ENCODE measurements at places on chromosomes 12 and 14.

- DNase-seq: no peak
Observed at GRCh38 chr14:63288853-63289252, 29.9 kb downstream of the GPHB5 start.

GRCh38 chr12:45349916-45350315, 134.0 kb downstream of the ANO6 start:
- DNase-seq: no peak

- DNase-seq: no peak
Observed at GRCh38 chr12:121595520-121595919, 14.7 kb upstream of the KDM2B start.

DNA sequence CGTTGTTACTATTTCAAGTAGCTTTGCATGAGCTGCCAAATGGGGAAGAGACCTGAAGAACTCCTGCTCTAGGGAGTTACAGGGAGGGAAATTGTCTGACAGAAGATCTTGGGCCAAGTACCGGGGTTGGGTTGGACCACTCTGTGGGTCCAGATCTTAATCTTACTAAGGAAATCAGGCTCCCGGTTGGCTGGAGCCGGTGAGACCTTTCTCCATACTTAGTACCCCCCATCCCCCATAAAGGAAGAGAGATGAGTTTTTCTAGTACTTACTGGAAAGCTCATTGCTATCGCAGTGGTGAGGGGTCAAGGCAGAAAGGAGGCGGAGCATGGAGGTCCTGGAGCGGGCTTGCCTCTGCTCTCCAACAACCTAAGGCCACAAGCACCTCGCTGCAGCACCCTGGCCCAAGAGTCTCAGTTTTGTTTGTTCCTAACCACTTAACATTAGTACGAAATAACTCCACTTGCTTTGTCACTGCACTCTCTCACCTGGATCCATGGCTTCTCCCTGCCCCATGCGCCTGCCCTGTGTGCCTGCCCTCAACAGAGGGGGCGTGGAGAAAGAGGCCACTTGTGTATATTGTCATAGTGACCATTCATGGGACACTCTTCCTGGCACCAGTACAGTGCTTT, 6.8 kb upstream of the UNC119B start:
- DNase-seq: no peak

- DNase-seq: no peak
Observed at GRCh38 chr14:65972891-65973290, 513.3 kb upstream of the CCDC196 start.

DNA sequence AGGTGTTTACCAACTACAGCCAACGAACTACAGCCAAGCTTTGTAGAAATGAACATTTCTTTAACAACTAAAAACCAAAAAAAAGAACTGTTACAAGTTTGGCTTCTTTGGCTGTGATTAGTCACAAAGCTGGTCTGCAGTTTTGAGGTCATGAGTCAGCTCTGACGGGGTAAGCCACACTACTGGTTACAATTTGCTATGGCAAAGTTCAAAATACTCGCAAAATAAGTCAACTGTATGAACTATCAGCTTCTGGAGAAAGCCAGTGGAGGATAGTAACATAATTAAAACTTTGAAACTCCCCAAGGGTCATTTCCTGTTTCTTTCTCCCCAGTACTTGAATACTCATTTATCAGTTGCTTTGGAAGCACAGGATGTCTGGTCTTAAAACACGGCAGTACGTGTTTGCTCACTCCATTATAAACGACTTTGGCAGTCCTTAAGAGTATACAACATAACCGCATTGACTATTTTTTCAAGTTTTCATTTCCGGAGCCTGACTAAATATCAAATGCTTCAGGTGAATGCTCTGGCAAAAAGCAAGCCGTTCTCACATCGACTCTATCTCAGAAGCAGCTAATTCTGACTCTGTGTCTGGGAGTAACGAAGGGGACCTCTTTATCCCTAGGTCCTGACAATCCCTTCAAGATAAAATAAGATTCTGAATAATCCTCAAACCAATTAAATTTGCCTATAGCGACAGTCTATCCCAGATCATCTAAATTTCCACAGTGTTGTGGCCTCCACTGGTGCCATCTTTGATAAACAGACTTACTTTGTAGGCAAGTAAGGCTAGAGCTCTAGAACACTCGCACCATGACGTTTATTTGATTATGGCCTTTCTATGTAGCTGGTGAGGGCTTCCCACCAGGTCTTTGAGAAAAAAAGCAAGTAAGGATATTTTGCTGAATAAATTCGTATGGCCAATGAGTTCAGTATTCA, 10.6 kb downstream of the PHLDA1 start:
- peak; percentile 97 for DNase-seq

DNA sequence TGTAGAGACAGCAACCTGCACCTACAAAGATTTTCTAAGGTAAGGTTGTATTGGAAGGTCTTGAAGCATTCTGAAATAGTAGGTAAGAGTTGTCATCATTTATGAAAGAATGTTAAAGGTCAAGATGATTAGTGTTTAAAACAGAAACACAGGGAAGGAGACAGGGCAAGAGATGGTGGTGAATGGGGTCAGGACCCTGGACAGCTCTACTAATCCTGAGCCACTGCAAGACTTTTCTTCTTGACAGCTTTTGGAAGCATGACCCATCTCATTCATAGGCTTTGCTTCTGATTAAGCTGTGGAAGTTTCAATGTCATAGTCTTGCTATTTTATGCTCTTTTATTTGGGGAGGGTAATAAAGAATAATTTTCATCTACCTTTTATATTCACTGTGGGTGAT, 75.5 kb upstream of the CAND1 start:
- peak; percentile 18 for DNase-seq

- DNase-seq: no peak
Observed at GRCh38 chr12:2306012-2306411, 253.2 kb downstream of the CACNA1C start.

DNA sequence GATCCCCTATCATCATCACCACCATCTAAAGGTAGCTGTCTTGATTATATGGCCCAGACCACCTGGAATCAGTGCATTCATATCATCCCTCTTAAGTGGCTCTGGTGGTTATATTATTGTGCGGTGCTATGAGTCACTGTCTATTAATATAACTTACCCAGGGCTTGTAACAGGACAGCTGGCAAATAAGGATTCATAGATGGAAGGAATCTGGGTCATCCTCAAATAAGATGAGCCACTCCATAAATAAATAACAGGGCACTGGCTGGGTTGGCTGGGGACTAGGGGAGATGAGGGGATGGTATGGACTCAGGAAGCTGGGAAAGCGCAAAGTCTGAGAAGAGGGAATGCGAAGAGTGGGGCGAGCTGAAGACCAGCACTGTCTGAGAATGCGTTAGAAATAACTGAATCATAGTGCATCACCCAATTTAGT, 216.1 kb downstream of the NUAK1 start:
- peak; percentile 29 for DNase-seq

GRCh38 chr14:105748204-105748578, 221.8 kb downstream of the TMEM121 start:
- DNase-seq: no peak

DNA sequence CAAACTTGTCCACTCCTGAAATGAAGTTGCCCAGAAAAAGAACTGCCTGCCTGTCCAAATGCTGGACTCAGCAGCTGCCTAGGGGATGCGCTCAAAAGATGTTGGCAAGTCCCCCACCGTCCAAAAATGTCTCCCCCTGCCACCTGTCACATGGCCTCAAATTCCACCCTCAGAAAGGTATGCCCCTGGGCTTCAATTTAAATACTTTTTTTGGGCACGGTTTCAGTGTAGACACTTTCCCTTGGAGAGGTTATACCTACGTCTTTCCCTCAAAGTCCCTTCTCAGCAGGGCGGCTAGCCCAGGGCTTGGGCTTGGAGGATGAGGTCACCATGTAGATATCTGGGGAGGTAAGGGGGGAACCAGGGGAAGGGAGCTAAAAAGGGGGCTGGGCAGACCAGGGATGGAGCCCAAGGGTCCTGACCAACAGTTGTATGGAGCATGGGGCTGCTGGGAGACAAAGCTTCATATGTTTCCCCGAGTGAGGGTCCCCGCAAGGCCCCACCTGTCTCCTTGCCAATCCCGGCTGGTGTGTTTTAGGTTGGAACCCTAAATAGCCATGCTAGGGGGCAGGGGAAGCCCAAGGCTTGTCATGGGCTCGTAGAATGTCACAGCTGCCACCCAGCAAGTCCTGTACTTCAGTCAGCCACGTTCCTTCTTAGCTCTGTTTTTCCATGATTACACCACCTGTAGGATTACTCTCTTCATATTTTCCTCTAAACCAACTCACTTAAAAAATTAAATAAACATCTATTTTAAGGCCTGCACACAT, 131.2 kb upstream of the TBX3 start:
- DNase-seq: no peak

DNA sequence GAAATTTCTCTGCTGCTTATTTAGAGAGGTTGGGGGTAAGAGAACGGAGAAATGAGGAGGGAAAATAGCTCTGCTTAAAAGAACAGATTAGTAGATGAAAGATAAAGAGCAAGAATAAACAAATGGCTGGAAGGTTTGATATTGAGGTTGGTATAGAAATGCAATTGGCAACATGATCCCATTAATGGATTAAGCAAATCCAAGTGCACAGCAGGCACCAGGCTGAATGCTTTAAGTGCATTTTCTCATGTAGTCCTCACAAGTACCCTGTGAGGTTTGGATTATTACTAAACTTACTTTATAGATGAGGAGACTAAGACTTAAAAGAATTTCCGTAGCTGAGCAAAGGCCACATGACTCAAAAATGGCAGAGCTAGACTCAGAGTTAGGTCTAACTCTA, 76.9 kb upstream of the ATF1 start:
- no peak for DNase-seq

DNA sequence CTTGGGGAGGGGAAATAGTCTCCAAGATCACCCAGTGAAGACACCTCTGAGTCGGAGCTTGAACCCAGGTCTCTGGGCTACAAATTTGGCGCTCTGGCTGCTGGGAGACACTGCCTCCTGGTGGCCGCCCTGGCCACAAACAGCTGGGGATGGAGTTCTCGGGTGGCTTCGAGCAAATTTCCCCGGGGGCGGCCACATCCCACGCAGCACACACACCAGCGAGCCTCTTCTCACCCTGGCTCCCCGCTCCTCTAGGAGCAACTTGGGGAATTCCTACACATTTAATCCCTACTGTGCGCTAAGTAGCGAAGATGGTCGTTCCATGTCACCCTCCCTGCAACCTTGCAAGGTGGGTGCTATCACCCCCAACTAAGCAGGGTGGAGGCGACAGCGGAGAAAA, 66.2 kb upstream of the BEGAIN start:
- DNase-seq: no peak

DNA sequence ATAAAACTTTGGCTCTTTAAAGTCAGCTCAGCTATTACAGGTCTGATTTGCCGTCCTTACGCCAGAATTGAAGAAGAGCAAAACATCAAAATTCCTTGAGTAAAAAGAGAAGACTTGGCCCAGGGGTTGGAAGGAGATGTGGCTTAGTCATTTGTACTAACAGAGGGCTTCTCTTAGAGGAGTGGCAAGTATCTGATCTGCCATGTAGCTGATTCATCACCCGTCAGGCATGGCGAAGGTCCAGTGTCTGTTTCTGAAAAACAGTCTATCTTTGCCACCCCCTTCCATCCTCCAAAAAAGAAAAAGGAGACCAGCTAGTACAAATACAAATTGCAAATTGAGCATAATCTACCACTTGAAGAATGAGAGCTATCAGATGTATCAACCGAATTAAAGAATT, 91.9 kb downstream of the RAD52 start:
- no peak for DNase-seq

- peak; percentile 6 for DNase-seq
Observed at GRCh38 chr12:100234166-100234565, 32.7 kb downstream of the DEPDC4 start.

- DNase-seq: no peak
Observed at GRCh38 chr14:99363616-99364290, 91.8 kb upstream of the BCL11B start.

GRCh38 chr14:72418806-72419205, 475.1 kb downstream of the DPF3 start:
- no peak for DNase-seq

GRCh38 chr14:25461780-25462179, 411.8 kb upstream of the STXBP6 start:
- no peak for DNase-seq

DNA sequence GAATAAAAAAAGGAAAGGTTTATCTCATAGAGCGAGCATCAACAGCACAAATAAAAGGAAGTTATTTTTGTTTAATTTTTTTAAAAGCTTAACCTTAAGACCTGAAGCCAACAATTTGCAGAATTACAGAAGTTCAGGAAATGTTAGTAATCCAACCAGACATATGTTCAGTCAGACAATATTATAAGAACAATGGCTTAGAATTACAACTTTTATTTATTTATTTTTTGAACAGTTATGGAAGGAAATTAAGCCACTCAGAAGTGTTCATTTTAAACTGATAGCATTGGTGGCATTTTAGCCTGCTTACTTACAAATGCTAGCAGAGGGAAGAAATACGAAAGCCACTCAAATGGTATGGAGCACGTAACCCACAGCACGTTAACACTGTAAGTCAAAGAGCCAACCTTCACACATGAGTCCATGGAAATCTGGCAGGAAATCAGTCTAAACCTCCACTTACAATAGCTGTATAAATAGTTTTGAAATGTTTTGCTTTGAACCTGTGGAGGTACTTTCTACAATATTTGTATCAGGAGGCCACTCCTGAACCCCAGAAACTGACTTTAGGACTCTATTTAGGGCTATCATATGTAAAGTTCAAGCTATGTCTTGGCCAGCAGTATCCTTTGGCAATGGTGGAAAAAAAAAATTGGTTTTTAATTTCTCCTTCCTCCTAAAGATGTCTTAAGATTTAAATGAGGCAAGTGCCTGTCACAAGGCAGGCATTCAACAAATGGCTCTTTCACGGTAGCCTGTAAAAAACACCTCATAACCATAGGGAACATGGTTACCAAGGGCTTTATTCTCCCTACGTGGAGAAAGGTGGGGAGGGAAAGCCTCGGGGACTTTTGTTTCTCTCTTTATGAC, 102.3 kb downstream of the ITPR2 start:
- DNase-seq: no peak

DNA sequence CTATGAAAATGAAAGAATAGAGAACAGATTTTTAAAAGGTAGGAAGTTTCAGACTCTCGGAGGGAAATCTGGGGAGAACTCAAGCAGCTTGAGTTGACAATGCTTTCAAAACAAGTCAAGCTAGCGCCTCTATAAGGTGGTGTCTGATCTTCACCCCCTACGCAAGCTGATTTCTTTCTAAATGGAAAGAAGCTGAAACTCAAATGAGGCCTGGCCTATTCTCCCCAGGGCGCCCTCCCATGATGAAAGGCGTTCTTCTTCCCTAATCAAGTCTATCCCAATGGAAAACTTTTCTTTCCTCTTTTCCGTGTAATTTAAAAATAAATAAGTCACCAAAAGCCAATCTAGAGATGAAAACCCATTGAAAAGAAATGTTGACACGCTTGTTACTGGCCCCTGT, 20.6 kb downstream of the PTHLH start:
- no peak for DNase-seq

GRCh38 chr14:53953828-53954550, 2.6 kb downstream of the BMP4 start:
- no peak for DNase-seq

GRCh38 chr14:31668348-31668747, 107.1 kb downstream of the NUBPL start:
- DNase-seq: no peak

GRCh38 chr14:68088451-68088854, 268.9 kb downstream of the RAD51B start:
- no peak for DNase-seq

Data from H4 (cell line).